ENCODE measurements at places on chromosomes 5 and 9. TPM values are rescaled to one million over a fixed set of nuclear protein-coding genes. Genes with fewer than 3 reads are reported as not detected.
A peak's percentile ranks its signal among the peaks of the same experiment; 100 is the strongest.

DNA sequence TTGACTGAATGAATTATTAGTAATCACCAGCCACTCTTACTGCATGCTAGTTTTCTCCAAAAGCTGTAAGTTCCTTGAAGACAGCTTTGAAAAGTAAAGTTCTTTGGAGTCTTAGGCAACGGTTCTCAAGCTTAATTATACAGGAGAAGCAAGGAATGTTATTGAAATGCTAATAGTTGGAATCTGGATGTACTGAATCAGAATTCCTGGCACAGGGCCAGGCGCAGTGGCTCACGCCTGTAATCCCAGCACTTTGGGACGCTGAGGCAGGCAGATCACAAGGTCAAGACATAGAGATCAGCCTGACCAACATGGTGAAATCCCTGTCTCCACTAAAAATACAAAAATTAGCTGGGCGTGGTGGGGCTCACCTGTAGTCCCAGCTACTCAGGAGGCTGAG, 33.4 kb downstream of the GRIA1 start:
- H3K4me3 ChIP-seq: no peak overlapping the region
- peak; percentile 81 for DNase-seq
- no peaks in the 10 kb centered on the region for H3K27me3 ChIP-seq
- H3K27ac ChIP-seq: no peak overlapping the region
- no peaks in the 10 kb centered on the region for H3K36me3 ChIP-seq

DNA sequence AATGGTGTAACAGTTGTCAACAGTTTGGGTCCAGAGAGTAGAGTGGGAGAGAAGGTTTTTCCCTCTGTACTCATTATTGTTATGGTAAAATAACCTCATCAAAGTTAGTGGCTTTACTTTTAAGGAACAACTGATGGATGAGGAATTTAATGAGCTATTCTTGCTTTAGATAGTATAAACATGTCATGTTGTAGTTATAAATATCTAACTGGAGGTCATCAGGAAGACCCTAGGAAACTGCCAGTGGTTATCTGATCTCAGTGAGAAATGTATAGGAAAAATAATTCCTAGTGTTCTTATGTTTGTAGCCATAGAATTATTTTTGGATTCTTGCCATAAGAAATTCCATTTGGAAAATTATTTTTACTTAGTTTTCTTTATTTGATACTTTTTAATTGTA, 4.1 kb downstream of the ERCC6L2 start:
- no peak overlapping the region for H3K27ac ChIP-seq
- H3K36me3 ChIP-seq: no peaks in the 10 kb centered on the region
- H3K4me3 ChIP-seq: no peak overlapping the region
- no peaks in the 10 kb centered on the region for H3K4me1 ChIP-seq
- no peaks in the 10 kb centered on the region for H3K27me3 ChIP-seq

DNA sequence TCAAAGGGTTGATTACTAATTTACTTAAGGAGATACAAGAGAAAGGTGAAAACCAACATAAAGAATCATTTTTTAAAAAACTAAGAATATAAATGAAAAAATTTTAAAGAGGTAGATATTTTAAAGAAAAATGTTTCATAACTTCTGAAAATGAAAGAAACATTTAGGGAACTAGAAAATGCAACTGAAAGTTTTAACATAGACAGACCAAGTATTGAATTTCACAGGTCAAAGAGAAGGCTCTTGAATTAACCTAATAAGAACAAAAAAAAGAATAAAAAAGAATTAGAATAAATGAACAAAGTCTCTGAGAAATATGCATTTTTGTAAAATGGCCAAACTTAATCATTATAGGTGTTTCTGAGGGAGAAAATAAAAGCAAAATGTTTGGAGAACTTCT, 16.1 kb upstream of the FAM174A start:
- H3K4me1 ChIP-seq: no peaks in the 10 kb centered on the region
- no peaks in the 10 kb centered on the region for H3K27me3 ChIP-seq
- no peak overlapping the region for H3K27ac ChIP-seq

- H3K4me3 ChIP-seq: no peak overlapping the region
- no peaks in the 10 kb centered on the region for H3K36me3 ChIP-seq
- DNase-seq: peak; percentile 21
- H3K4me1 ChIP-seq: no peaks in the 10 kb centered on the region
- H3K27me3 ChIP-seq: no peaks in the 10 kb centered on the region
These were observed 122.0 kb downstream of the RGS3 start for GRCh38 chr9:113585555-113585954.

- no peak overlapping the region for H3K4me3 ChIP-seq
- no peak overlapping the region for H3K27ac ChIP-seq
- no peaks in the 10 kb centered on the region for H3K27me3 ChIP-seq
These were observed 606.4 kb downstream of the ZNF608 start for GRCh38 chr5:124140060-124140459.

DNA sequence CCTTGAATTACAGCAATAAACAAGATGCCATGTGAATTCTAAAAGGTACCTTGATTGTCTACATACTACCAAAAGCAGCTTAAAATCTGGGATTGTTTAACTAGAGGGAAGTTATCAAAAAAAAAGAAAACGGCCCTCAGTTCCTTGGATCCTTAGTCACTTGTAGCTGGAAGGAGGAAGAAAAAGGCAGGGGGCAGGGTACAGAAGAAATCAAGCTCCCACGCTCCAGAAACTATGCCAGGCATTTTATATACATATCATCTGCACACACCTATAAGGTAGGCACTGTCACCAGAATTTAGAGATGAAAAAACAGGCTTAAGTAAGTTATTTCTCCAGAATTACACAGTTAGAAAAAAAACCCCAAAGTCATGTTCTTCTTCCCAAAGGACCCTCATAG, 63.4 kb downstream of the SCAI start:
- no peak overlapping the region for H3K4me3 ChIP-seq
- no peaks in the 10 kb centered on the region for H3K4me1 ChIP-seq
- no peak overlapping the region for H3K27ac ChIP-seq
- H3K27me3 ChIP-seq: no peaks in the 10 kb centered on the region

DNA sequence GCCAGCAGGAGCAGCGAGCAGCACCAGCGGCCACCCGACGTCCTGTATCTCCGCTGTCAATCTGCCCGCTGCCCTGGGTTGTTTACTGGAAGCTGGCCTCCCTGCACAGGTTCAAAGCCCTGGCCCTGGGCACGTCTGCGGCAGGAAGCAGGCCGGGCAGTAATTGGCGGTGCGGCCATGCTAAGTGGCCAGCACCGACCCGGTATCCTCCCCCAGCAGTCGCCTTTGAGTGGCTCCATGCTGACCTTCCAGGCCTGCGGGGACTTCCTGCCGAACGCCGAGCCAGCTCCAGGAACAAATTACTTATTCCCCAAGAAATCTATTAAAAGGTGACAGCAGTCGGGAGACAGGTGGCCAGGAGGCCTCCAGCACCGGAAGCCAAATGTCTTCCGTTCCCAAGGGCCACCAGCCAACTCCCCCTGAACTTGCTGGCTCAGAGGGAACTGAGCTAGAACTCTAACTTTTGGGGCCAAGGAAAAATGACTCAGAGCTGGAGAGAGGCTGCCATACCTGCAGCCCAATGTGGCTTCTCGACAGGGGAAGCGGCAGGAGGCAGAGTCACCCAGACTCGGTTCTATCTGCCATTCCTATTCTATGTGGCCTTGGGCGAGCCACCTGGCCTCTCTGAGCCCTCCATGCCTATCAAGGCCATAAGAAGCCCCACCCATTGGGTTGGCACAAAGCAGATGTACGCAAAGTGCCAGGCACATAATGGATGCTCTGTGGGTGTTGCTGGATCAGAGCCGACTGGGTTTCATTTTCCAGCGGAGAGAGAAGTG, 13.7 kb upstream of the PSMB7 start:
- H3K27me3 ChIP-seq: no peaks in the 10 kb centered on the region
- no peaks in the 10 kb centered on the region for H3K36me3 ChIP-seq
- H3K27ac ChIP-seq: no peak overlapping the region

GRCh38 chr5:154829589-154830218, 20.7 kb downstream of the FAXDC2 start:
- no peaks in the 10 kb centered on the region for H3K27me3 ChIP-seq
- no peak overlapping the region for H3K4me3 ChIP-seq
- H3K4me1 ChIP-seq: no peaks in the 10 kb centered on the region
- peaks cover 8% of the 10 kb centered on the region for H3K36me3 ChIP-seq

Gene DAPK1
- total RNA-seq: 26.7 TPM

Gene SLC34A1
- not detected for total RNA-seq

Gene GPRIN1
- total RNA-seq: 0.81 TPM

Gene NIPAL4
- total RNA-seq: 0.55 TPM

Gene ZBED3
- total RNA-seq: 11.3 TPM
